Left lung (tissue), 14 donors: ENCODE measurements at places on chromosomes 1 and 21. TPM values are rescaled to one million over a fixed set of nuclear protein-coding genes. Genes with fewer than 3 reads are reported as not detected.

GRCh38 chr1:17887661-17888371 is 132.7 kb downstream of the ACTL8 start:
- no peaks in the 10 kb centered on the region for H3K4me1 ChIP-seq
- DNase-seq: no peak
- H3K27me3 ChIP-seq: peaks cover 43% of the 10 kb centered on the region
- H3K4me3 ChIP-seq: no peak overlapping the region
- H3K36me3 ChIP-seq: no peaks in the 10 kb centered on the region

DNA sequence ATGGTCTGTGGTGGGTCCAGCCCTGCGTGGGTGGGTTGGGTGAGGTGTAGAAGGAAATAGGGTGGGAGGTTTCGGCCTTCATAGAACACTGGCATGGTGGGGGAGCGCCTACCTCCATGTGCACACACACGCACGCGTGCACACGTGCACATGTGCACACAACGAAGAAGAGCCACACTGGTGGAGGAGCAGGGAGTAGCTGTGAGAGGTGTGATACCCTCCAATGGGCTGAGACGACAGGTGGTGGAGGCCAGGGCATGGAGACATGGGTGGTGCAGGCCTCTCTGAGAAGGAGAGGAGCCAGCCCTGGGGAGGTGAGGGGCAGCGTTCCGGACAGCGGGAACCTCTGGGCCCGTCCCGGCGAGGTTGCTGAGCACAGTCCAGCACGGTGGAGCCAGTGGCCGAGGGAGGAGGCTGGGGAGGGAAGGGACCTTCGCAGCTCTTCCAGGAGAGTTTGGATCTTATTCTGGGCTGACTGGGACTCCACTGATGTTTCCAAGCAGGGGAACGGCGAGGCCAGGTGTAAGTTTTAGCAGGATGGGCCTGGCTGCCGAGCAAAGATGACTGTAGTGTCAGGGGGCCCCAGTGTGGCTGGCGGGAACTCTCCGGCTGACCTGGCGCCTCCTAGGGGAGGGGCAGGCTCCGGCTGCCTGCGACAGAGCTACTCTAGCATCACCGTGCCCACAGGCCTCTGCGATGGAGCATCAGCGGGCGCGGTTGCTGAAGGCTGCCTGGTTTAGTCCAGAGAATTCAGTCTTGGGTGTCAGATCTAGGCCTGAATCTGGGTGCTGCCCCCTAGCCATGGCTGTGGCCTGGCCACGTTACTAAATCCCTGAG is 107.2 kb downstream of the ARHGEF10L start:
- H3K36me3 ChIP-seq: no peaks in the 10 kb centered on the region
- no peaks in the 10 kb centered on the region for H3K4me1 ChIP-seq
- H3K4me3 ChIP-seq: no peak overlapping the region
- no peak overlapping the region for H3K27ac ChIP-seq
- H3K27me3 ChIP-seq: no peaks in the 10 kb centered on the region

DNA sequence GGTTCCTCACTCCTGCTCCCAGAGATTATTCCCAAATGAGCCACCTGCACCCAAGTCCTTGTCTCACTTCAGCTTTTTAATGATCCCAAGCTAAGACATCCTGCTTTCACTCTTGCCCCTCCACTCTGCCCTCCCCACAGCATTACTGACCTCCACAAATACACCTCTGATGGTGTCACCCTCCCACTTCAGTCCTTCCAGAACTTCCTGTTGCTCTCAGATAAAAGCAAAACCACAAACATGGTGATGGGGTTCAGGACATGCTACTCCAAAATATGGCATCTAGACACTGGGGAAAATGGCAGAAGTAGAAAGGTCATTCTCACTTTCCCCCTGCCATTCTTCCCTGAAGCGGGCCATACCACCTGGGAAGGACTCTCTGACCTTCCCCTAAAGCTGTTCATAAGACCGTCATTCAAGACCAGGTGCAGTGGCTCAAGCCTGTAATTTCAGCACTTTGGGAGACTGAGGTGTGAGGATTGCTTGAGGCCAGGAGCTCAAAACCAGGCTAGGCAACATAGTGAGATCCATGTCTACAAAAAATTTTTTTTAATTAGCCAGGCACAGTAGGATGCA is 65.8 kb upstream of the KLHDC7A start:
- H3K36me3 ChIP-seq: no peaks in the 10 kb centered on the region
- H3K27ac ChIP-seq: no peak overlapping the region
- H3K4me3 ChIP-seq: no peak overlapping the region
- H3K4me1 ChIP-seq: no peaks in the 10 kb centered on the region
- no peak for DNase-seq

GRCh38 chr1:65791801-65792668 is 660 bp upstream of the PDE4B start:
- H3K4me3 ChIP-seq: peak overlapping the region; percentile 40
- no peak overlapping the region for H3K27ac ChIP-seq
- H3K4me1 ChIP-seq: peaks cover 20% of the 10 kb centered on the region
- peaks cover 52% of the 10 kb centered on the region for H3K27me3 ChIP-seq

- peak; percentile 51 for DNase-seq
- no peak overlapping the region for H3K4me3 ChIP-seq
- no peak overlapping the region for H3K27ac ChIP-seq
- H3K27me3 ChIP-seq: no peaks in the 10 kb centered on the region
- no peaks in the 10 kb centered on the region for H3K4me1 ChIP-seq
- H3K36me3 ChIP-seq: no peaks in the 10 kb centered on the region
Observed at GRCh38 chr1:167533851-167534300, 15.5 kb upstream of the CD247 start.

GRCh38 chr1:201780952-201781351 is 48.0 kb upstream of the IPO9 start:
- no peak overlapping the region for H3K4me3 ChIP-seq
- H3K4me1 ChIP-seq: no peaks in the 10 kb centered on the region
- DNase-seq: no peak
- H3K36me3 ChIP-seq: no peaks in the 10 kb centered on the region

DNA sequence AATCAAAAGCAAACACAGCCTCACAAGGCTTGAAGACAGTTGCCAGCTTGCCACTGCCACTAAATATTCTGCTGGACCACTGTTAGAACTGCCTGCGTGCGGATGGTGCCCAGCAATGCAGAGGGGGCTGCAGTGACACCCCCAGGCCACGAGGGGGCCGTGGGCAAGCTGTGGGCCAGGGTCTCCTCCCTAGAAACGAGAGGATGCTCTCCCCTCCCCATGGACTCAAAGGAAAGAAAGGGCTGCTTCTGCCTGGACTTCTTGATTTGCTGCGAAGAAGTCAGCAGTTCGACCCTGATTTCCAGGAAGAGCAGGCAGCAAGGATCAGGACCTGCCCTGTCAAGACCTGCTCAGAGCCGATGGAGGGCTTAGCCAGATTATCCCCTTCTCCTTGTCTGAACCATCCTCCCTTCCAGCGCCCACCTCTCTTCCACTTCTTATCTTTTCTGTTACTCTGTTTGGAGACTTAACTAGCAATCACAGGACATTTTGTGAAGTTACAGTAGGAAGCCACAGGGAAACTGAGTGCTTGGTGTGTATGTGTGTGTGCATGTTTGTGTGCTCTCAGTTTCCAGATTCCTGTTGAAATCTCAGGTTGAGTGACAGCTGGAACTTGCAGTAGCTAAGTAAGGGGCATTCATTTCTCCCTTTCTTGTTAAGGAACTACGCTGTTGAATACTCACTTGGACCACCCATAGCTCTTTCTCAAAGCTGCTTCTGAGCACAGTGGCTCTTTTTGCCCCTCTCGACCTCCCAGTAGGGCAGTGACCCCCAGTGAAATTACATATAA is 2.7 kb downstream of the MAN1C1 start:
- no peak for DNase-seq
- H3K36me3 ChIP-seq: no peaks in the 10 kb centered on the region
- no peak overlapping the region for H3K4me3 ChIP-seq
- peaks cover 5% of the 10 kb centered on the region for H3K4me1 ChIP-seq
- H3K27ac ChIP-seq: peak overlapping the region; percentile 2
- peaks cover 12% of the 10 kb centered on the region for H3K27me3 ChIP-seq

GRCh38 chr1:78092643-78093042 is 46.9 kb downstream of the GIPC2 start:
- H3K27ac ChIP-seq: no peak overlapping the region
- no peak for DNase-seq
- H3K36me3 ChIP-seq: no peaks in the 10 kb centered on the region
- H3K4me3 ChIP-seq: no peak overlapping the region

CNIH3 gene
- 2.5 TPM for total RNA-seq

DNA sequence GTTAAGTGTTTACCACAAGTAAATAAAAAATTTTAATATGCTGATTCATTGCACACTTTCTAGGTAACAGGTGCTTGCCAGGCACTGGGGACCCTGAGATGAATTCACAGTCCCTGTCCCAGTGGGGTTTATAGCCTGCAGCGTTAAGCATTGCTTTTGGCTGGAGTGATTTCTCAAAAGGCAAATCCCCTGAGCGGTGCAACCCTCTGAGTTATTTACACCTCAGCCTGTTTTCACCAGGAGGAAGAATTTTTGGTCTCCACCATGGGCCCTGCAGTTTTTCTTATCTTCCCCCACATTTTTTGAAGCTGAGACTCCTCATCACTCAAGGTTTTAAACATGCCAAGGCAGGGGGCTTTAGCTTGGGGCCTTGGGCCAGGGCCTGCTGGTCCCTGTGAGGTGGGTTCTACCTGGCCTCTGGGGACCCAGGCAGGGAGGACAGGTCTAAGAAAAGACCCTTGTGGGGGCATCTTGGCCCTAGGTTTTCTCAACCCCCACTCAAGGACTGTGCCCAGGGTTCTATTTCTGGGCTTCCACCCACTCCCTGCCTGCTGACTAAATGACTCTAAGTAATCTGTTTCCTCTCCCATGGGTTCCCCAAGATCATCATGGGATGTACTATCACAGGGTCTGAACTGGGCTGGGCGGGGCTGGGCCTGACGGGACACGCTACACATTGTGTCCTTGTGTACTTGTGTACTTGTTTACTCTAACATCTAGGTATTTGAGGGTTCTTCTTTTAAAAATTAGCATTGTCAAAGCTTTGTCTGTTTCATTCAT is 10.2 kb upstream of the CHIT1 start:
- no peaks in the 10 kb centered on the region for H3K4me1 ChIP-seq
- no peak overlapping the region for H3K27ac ChIP-seq
- H3K4me3 ChIP-seq: no peak overlapping the region
- no peaks in the 10 kb centered on the region for H3K36me3 ChIP-seq

COL8A2 gene
- 7.0 TPM for total RNA-seq

IL22RA1 gene
- 0.37 TPM for total RNA-seq

DNA sequence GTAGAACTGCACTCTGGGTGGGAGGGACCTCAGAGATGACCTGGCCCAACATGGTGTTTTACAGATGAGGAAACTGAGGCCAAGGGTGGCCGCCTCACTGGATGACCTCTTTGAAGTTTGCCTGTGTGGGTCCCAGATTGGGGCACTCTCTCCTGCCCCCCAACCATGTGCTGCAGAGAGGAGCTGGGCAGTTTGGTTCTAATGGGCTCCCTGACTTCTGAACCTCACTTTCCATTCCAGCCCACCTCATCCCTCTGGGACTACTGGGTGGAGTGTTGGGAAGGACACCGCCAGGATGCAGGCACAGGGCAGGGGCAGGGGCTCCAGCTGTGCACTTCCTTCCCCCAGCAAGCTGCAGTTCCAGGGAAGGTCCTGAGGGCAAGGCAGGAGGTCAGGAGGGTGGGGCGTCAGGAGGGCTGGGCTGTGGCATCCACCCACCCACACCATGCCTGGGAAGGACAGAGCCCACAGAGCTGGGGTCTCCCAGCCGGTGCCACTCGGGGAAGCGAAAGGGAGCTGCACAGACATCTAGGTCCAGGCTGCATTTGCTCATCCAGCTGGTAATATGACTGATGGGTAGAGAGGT is 10.3 kb upstream of the EPS8L3 start:
- no peaks in the 10 kb centered on the region for H3K27me3 ChIP-seq
- no peak for DNase-seq
- no peak overlapping the region for H3K27ac ChIP-seq

DNA sequence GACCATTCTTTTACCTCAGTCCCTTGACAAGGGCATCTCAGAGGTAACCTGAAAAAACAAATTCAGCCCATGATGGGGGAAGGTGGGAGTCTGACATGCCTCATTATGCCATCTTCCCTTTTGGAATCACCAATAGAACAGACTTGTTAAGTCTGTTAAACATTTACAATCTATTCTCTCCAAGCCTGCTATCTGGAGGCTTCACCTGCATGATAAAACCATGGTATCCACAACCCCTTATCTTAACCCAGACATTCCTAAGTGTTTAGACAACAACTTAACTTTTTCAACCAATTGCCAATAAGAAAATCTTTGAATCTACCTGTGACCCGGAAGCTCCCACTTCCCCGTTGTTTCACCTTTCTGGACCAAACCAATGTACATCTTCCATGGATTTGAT is 233.0 kb upstream of the CACYBP start:
- no peak overlapping the region for H3K27ac ChIP-seq
- H3K4me1 ChIP-seq: no peaks in the 10 kb centered on the region
- H3K36me3 ChIP-seq: no peaks in the 10 kb centered on the region
- no peak overlapping the region for H3K4me3 ChIP-seq
- H3K27me3 ChIP-seq: no peaks in the 10 kb centered on the region
- DNase-seq: no peak

GRCh38 chr21:45541221-45542039 is 810 bp downstream of the SLC19A1 start:
- peak overlapping the region; percentile 59 for H3K4me3 ChIP-seq
- H3K36me3 ChIP-seq: peaks cover 13% of the 10 kb centered on the region
- DNase-seq: no peak
- H3K27ac ChIP-seq: peak overlapping the region; percentile 78
- H3K4me1 ChIP-seq: no peaks in the 10 kb centered on the region

GRCh38 chr1:102790997-102791396 is 317.3 kb downstream of the COL11A1 start:
- H3K4me3 ChIP-seq: no peak overlapping the region
- H3K4me1 ChIP-seq: no peaks in the 10 kb centered on the region
- no peaks in the 10 kb centered on the region for H3K27me3 ChIP-seq

SPTA1 gene
- total RNA-seq: 0.06 TPM

DNA sequence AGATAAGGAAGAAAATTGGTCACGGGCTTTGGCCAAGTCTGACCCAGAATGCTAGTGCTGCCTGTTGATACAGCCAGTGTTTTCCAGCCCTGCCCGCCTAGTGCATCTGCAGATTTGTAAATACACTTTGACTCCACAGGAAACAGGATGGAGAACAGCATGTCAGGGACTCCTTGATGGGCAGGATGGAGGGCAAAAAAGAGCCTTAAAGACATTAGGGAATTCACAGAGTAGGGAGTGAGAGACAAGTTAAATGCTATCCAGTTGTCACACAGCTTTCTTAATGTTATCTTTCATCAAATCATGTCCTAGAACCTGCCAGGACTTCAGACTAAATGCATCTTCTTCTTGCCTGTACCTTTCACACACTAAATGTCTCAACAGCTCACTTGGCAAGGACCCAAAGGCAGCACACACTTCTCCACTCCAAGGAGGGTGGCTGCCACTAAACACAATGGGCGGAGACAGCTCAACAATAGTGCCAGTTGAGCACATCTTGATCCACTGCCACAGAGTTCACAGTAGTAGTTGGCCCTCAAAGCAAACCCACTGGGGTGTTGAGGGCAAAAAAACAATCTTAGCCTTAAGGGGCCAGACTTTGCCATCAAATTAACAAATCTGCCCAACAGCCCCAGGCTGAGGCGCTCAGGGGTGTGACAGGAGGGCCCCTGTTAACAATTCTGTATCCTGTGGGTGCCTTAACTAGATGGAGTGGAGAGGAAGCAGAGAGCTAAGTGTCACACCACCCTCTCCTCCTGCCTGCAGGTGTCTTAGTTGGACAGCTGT is 2.7 kb downstream of the HIVEP3 start:
- H3K4me1 ChIP-seq: peaks cover 44% of the 10 kb centered on the region
- no peak overlapping the region for H3K27ac ChIP-seq
- no peaks in the 10 kb centered on the region for H3K36me3 ChIP-seq
- H3K27me3 ChIP-seq: no peaks in the 10 kb centered on the region
- DNase-seq: no peak
